Prostate gland (tissue), 2 donors: ENCODE measurements at places on chromosomes 2 and 18.

GRCh38 chr2:82007071-82007664 lies 1702.6 kb upstream of the LRRTM1 start:
- no peaks in the 10 kb centered on the region for H3K4me1 ChIP-seq
- no peak overlapping the region for H3K4me3 ChIP-seq
- H3K36me3 ChIP-seq = no peaks in the 10 kb centered on the region
- no peak for DNase-seq
- no peak overlapping the region for H3K27ac ChIP-seq

- H3K27me3 ChIP-seq = no peaks in the 10 kb centered on the region
- no peaks in the 10 kb centered on the region for H3K36me3 ChIP-seq
Observed at GRCh38 chr2:121617042-121617599, 32.1 kb downstream of the CLASP1 start.

DNA sequence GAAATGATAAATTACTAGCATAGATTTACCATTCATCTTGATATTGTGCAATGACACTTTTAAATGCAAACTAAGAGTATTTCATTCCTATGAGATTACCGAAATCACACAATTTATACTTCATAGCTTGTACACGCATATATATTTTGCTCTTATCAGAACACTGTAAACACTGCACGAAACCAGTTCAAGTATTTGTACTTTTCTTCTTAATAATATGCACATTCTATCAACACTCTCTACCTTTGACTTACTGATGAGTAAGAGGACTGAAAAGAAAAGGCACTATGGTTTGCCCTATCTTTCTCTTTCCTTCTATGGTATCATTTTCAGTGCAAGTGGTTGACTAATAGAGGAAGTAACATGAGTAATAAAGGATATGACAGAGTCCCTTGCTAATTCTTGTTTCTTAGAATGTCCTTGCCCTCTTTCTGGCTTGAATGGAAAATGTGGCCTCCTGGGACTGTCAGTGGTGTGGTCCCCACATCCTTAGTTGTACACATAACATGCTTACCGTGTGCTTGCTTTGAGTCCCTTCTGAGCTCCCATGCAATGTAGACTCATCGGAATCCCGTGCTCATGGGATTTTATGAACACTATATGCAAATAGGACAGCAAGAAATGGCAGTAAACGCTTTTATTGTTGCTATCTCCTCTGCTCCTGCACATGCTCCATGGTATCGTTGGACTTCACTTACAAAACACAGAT lies 363.5 kb upstream of the TNP1 start:
- H3K4me1 ChIP-seq = no peaks in the 10 kb centered on the region
- no peaks in the 10 kb centered on the region for H3K27me3 ChIP-seq
- no peaks in the 10 kb centered on the region for H3K36me3 ChIP-seq
- H3K4me3 ChIP-seq = no peak overlapping the region

DNA sequence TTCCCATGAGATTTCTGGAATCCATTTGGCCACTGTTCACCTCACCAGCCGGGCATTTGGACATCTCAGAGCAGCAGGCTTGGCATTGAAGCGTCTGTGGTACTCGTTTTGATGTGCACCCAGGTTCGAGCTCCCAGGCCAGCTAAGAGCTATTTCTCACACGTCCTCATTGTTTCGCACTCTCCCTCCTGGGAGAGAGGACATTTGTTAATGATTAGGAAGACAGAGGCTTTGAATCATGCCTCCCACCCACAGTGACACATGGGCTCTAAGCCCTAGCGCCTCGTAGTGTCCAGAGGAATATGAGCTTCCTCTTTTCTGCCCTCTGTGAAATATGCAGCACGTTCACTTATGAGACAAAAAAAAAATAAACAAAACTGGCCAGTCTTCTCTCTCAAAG lies 361.8 kb downstream of the RND3 start:
- H3K4me3 ChIP-seq = no peak overlapping the region
- H3K27me3 ChIP-seq = no peaks in the 10 kb centered on the region
- H3K27ac ChIP-seq = no peak overlapping the region
- no peaks in the 10 kb centered on the region for H3K4me1 ChIP-seq

DNA sequence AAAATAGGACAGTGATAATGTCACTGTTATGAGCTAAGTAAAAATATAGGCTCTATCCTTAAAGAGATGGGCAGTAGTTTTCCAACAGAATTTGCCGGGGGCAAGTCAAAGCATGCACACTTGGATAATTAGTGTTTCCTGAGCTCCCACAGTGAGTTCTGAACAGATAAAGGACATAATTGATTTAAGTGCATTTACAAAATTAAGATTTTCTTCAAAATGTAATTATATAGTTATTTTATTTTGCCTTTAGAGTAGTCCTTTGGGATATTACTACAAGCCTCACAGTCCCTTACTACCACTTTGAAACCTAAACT lies 107.6 kb downstream of the RAPGEF4 start:
- no peak overlapping the region for H3K4me3 ChIP-seq
- no peak overlapping the region for H3K27ac ChIP-seq
- H3K36me3 ChIP-seq = no peaks in the 10 kb centered on the region

GRCh38 chr18:79625924-79626561 lies 53.6 kb upstream of the CTDP1 start:
- no peak overlapping the region for H3K27ac ChIP-seq
- H3K4me3 ChIP-seq = no peak overlapping the region
- no peaks in the 10 kb centered on the region for H3K36me3 ChIP-seq
- DNase-seq = no peak
- no peaks in the 10 kb centered on the region for H3K4me1 ChIP-seq

DNA sequence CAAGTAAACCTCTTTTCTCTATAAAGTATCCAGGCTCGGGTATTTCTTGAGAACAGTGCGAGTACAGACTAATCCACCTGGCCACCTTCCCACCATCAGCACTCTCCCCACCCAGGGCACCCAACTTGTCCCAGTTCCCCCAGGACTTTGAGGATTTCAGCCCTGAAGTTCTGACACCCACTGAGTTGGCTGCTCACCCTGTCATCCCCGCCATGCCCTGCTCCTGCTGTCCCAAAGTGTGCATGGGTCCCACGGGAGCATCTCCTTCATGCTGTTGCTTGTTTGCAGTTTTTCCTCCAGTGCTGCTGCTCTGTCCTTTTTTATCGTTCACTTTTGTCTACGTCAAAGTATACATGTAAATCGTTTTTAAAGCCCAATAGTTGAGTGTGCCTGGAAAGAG lies 273.9 kb downstream of the PHLPP1 start:
- H3K27me3 ChIP-seq = no peaks in the 10 kb centered on the region
- no peaks in the 10 kb centered on the region for H3K4me1 ChIP-seq
- H3K4me3 ChIP-seq = no peak overlapping the region
- H3K36me3 ChIP-seq = no peaks in the 10 kb centered on the region
- DNase-seq = no peak

DNA sequence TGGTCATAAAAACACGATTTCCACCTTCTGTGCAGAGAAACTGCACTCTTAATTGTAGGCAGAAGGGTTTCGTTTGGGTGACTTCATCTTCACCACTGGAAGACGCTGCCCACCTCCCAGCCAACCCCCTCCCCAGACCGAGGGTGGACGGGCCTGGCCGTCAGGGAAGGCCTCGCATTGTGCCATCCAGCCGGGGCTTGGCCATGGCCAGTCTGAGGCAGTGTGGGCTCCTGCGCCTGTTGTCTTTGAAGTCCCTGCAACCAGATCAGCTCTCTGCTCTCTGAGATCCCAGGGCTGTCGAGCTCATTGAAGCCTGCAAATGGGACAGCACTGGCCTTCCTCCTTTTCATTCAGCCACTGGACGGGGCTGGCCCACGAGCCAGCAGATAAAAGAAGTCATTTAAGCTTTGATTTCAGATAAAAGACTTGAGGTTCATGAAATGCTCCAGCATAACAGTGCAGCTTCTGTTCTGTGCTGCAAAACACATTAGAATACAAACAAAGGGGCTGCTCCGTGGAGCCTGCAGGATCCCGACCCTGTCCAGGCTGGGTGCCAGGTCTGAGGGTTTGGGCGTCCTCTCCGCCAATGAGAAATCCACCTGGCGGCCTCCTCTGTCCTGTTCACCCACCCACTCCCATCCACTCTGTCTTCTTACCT lies 253.5 kb downstream of the LDLRAD4 start:
- H3K4me1 ChIP-seq = peaks cover 9% of the 10 kb centered on the region
- H3K27ac ChIP-seq = no peak overlapping the region
- no peaks in the 10 kb centered on the region for H3K36me3 ChIP-seq
- H3K27me3 ChIP-seq = no peaks in the 10 kb centered on the region
- no peak for DNase-seq

DNA sequence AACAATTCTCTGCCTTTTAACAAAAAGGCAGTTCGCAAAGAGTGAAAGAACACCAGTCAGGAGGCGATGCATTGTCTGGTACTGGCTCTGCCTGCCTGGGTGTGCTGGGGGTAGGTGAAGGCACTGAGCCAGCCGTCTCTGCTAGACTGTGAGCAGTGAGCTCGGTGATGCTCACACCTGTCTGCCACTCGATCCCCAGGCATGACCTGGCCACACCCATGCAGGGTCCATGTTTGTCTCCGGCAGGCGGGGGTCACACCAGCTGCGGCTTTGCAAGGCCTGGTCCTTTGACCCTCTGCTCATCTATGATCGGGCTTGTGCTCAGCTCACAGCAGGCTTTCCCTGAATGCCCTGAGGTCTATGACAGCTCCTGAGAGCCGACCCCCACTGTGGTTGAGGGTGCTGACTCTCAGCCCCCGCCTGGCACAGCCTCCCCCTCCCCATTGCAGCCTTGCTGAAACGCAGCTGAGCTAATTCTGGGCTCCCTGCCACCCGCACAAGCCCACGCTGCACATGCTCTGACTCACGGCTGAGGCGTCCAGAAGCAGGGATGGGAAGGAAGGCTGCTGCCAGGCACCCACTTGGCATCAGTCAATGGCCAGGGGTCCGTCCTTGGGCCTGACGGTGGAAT lies 23.7 kb downstream of the CRACDL start:
- H3K4me3 ChIP-seq = no peak overlapping the region
- H3K27me3 ChIP-seq = no peaks in the 10 kb centered on the region
- no peak for DNase-seq
- no peak overlapping the region for H3K27ac ChIP-seq

DNA sequence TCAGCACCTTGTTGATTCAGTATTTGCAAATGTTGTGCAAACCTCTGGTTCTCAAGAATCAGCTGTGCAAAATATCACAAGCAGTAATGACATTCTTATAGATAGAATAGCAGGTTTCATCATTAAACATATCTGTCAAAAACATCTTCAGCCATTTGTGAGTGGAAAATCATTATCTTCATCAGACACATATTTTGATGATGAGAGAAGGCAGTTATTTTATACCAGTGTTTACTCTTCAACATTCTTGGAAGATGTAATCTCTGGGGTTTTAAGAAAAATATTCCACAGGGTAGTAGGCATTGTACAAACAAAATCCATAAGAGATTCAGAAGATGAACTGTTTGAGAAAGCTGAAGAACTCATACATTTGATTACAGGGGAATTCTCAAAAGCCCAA lies 64.3 kb downstream of the FSIP2 start:
- H3K27me3 ChIP-seq = no peaks in the 10 kb centered on the region
- DNase-seq = no peak
- H3K4me1 ChIP-seq = no peaks in the 10 kb centered on the region

DNA sequence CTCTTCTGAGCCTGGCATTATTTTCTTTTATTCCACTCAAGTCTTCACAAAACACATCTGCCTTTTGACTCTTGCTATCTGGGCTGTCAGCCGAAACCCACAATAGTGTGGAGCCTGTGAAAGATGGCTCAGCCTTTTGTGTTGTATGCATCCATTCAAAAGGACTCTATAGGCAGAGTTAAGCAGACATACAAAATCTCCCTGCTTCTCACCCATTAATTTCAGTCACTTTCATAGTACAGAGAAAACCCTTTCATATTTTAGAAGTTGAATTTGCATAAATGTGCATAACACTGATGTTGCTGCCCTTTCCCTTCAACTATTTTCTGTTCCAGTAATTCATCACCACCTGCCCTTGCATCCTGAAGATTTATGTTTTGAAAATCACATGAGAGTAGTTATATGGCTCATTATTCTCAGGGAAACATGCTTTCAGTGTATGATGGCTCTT lies 154.6 kb downstream of the EVA1A start:
- no peaks in the 10 kb centered on the region for H3K36me3 ChIP-seq
- H3K4me3 ChIP-seq = no peak overlapping the region

GRCh38 chr2:40210968-40211353 lies 240.9 kb downstream of the SLC8A1 start:
- no peak overlapping the region for H3K4me3 ChIP-seq
- no peak overlapping the region for H3K27ac ChIP-seq
- no peaks in the 10 kb centered on the region for H3K4me1 ChIP-seq
- H3K27me3 ChIP-seq = no peaks in the 10 kb centered on the region
- H3K36me3 ChIP-seq = no peaks in the 10 kb centered on the region
- DNase-seq = no peak

DNA sequence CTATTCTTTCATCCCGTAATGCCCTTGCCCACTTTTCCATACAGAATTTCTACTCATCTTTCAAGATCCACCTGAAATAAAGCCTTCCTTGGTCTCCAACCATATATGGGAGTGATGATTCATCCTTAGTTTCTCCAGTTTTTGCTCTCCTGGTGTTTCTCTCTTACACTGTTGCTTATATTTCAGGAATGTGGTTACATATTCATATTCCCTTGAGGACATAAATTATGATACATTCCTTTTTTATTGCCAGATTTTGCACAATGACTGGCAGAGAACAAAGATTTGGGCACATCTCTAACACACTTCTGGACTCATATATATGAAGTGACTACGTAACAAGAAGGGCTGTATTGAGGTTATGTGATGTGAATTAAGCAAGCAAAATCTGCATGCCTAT lies 1573.4 kb upstream of the NXPH2 start:
- no peaks in the 10 kb centered on the region for H3K36me3 ChIP-seq
- H3K4me1 ChIP-seq = no peaks in the 10 kb centered on the region
- H3K27ac ChIP-seq = no peak overlapping the region
- H3K4me3 ChIP-seq = no peak overlapping the region

GRCh38 chr18:21672521-21673267 lies 31.9 kb downstream of the ABHD3 start:
- H3K27me3 ChIP-seq = no peaks in the 10 kb centered on the region
- no peaks in the 10 kb centered on the region for H3K4me1 ChIP-seq
- H3K36me3 ChIP-seq = no peaks in the 10 kb centered on the region
- peak; percentile 5 for DNase-seq

- DNase-seq = no peak
- H3K36me3 ChIP-seq = no peaks in the 10 kb centered on the region
- H3K4me3 ChIP-seq = no peak overlapping the region
- H3K4me1 ChIP-seq = no peaks in the 10 kb centered on the region
- no peak overlapping the region for H3K27ac ChIP-seq
Observed at GRCh38 chr18:6210349-6211173, 204.2 kb downstream of the L3MBTL4 start.
